ENCODE measurements at places on chromosomes 12 and 14.

DNA sequence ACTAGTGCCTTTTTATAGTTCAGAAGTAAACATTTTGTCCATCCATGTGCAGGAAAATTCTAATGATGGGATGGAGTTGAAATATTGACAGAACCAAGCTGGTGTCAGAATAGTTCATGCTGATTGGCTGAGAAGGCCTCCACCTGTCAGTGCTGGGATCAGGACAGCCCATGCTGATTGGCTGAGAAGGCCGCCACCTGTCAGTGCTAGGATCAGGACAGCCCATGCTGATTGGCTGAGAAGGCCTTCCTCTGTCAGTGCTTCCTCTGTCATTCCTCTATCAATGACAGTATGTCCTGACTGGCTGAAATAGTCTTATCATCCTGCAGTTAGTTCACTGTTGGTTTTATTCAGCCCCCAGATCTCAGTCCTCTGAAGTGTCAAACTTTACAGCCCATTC lies 95.7 kb downstream of the PPP2R5C start:
- no peak for DNase-seq

DNA sequence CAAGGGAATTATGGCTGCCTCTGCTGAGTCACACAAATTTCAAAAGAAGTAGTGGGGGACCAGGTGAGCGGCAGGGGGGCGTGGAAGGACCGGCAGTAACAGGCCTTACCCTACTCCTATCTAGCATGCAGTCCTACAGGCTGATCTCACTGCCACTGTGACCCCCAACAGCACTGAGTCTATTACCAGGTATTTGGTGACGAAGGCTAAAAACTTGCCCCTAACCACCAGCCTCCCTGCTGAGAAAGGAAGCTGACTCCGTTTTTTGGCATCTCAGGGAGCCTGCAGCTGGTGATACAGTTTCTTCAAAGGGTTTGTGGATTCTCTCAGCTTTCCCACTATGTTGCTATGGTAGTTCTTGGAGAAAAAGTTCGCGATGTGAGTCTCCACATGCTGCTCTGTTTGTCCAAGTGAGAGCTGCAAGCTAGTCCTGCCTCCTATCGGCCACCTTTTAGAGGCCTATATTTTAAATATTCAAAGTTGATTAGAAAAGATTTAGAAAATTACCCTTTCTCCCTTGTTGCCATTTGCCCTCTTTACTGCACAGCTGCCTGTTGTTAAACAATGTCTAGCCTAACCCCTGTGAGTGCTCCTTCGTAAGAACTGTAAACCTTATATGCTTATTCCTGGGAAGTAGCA lies 57.1 kb upstream of the SLCO1B1 start:
- DNase-seq, result no peak

DNA sequence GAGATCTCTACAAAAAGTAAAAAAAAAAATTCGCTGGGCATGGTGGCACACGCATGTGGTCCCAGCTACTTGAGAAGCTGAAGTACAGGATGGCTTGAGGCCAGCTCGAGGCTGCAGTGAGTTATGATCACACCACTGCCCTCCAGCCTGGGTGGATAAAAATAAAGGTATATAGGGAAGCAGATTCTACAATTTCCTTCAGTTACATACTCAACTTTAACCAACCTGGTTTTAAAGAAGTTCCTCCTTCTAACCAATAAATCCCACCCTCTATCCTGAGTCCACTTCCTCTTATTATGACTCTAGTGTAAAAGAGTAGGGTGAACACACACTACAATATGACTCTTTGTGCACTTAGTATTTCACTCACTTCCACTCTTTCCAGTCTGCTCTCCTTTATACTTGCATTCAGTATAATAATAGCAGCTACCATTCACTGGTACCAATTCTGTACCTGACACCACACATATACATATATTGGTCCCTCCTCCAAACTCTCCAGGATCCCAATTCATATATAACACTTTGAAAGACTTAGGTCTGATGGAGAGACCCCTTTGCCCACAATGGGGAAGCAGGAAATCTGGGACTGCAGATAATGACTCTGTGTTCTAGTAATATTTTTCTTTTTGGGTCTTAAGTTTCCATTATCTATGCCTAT lies 2.3 kb downstream of the ARF3 start:
- DNase-seq, result no peak

- no peak for DNase-seq
Measured at GRCh38 chr14:58947156-58947555, 241.3 kb upstream of the DAAM1 start.

DNA sequence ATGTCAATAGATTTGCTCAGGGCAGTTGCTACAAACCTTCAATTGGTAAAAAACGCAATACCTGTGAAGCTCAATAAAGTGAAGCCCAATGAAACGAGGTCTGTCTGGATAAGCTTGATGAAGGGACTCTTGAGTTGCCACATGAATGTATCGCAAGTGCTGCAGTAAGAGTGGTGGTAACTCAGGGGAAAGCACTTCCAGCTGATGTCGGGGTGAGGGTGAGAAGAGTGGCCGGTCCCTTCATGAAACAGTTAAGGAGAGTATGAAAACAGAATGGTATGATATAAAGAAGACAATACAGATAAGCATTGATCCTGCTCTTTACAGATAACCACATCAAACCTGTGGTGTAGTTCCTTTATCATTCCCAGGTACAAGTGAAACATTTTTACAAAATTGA lies 83.4 kb upstream of the EVL start:
- DNase-seq, result no peak

- no peak for DNase-seq
Measured at GRCh38 chr12:6311822-6312528, 1.5 kb downstream of the PLEKHG6 start.

DNA sequence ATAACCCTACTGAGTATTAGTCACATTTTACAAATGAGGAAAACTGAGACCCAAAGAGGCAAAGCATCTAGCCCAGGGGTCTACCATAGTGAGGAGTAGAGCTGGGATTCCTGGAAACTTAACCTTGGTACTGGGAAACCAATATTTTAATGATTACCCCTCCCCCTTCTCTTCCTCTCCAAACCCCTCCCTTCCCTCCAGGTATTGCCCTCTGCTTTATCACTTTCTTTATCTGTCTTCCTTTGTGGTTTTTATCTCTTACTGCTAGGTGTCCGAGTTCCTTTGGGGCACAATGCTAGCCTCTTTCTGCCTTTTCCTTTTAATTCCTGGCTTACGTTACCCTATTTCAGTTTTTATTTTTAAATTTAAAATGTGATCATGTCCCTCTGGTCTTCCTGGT lies 2.8 kb downstream of the GABARAPL1 start:
- DNase-seq, result no peak

DNA sequence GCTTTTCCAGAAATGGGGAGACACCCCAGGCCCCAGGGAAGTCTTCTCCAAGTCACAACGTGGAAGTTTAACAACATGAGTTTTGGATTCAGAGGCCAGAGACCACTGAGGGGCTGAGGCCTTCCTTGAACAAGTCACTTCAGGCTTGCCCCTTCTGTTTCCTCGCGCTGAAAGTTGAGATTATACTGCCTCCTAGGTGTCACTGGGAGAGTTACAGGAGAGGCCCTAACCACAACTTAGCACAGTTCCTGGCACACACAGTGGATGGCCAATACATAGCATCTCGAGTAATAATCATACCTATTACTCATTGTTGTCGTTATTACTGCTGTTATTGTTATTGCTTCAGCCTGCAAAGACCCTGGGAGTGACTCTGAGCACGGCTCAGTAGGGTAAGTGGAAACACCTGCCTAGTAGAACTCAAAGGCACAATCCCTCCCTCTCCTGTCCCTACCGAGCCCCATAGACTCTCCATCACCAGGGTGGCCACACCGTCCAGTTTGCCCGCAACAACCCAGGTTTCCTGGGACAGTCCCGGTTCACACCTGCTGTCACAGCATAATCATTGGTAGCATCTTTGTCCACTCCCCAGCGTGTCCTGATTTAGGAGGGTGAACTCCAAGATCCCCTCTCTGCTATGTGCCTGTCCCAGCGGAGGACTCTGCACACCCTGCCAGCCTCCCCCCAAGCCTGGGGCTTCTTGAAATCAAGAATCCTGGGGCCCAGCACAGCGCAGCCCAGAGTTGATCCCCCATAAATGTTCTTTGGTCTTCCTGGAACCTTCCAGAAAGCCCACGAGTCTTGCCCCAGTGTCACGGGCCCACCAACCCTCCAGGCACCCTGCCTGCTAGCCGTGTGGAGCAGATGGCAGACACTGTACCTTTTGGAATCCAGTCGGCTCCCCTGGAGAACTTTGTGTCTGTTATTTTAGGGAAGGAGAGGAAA lies 85.0 kb downstream of the SYNE3 start:
- DNase-seq, result no peak

DNA sequence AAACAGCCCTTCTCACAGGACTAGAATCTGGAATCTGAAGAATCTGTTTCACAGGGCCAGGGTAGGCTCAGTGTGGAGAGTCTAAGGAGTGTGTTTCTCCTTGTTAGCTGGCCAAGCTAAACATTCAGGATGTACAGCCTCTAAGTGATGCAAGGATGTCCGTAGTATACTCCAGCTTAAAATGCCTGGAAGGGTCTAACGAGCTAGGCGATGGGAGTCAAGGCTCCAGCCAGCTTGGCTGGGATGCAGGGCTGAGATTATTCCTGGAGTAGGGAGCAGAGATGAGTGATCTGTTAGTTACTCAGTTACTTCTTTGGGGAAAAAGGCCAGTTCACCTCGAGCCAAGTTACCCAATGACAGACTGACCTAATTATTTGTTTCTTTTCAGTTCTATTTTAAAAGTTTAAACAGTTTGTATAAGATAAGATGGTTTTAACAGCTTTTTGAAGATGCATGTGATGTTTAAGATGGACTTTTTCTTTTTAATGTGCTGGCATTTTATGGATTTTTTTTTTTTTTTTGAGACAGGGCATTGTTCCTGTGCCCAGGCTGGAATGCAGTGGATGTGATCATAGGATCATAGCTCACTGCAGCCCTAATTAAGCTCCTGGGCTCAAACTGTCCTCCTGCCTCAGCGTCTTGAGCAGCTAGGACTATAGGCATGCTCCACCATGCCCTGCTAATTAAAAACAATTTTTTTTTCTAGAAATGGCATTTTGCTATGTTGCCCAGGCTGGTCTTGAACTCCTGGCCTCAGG lies 41.1 kb downstream of the SYNE2 start:
- no peak for DNase-seq

GRCh38 chr12:113818833-113819232 lies 147.3 kb downstream of the RBM19 start:
- DNase-seq, result no peak

DNA sequence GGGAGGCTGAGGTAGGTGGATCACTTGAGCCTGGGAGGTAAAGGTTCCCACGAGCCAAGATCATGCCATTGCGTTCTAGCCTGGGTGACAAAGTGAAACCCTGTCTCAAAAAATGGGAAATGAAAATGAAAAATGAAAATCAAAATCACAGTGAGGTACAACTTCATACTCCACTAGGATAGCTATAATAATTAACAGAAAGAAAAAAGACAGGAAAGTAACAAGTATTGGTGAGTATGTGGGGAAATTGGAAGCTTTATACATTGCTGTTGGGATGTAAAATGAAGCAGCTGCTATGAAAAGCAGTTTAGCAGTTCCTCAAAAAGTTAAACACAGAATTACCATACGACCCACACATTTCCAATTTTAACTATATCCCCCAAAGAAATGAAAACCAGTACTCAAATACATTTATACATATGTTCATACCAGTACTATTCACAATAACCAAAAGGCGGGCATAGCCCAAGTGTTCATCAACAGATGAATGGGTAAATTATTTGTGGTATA lies 22.2 kb downstream of the SGPP1 start:
- no peak for DNase-seq

GRCh38 chr12:102344691-102345090 lies 135.7 kb downstream of the IGF1 start:
- DNase-seq, result no peak

DNA sequence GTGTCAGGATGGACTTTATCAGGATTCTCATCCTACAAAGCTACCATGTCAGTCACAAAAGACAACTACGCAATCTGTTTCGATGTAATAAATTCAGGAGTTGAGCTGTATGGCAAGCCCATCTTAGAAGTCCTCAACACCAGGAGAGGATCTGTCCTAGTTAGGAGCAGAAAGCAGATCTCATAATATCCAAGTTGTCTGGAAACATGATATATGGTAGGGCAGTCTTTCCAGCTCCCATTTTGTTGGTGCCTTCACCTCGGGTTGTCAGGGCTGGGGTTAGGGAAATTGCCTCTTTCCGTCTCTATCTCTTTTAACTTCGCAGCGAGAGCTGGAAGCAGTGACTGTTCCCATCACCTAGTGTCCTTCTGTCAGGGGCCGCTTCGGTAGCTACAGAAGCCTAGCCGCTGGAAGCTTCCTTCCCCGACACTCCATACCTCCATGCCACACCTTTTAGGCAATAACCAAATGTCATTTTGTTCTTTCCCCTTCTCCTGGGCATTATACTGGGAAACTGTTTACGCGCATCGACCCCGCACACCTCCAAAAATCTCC lies 1.4 kb downstream of the NIN start:
- DNase-seq, result no peak

DNA sequence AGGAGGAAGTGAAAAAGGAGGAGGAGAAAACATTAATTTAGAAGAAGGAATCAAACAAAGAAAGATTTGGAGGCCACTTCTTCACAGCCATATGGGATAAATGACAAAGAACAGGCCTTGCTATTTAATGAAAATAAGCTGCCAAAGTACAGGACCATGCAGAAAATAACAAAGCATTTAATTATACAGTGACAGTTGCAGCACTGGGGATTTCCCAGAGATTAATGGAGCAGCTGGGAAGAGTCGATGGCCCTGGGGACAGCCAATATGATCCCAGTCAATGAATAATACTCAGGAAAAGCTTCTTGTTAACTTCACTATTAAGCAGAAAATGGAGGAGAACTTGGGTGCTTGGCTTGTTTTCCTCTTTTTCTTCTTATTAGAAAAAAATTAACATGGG lies 34.6 kb downstream of the RERG start:
- DNase-seq, result no peak
